ENCODE measurements at places on chromosomes 2 and 18.

GRCh38 chr2:234257859-234258561, 207.5 kb downstream of the SPP2 start:
- DNase-seq = no peak

- DNase-seq = no peak
Observed at GRCh38 chr2:70686577-70687460, 81.2 kb downstream of the ADD2 start.

DNA sequence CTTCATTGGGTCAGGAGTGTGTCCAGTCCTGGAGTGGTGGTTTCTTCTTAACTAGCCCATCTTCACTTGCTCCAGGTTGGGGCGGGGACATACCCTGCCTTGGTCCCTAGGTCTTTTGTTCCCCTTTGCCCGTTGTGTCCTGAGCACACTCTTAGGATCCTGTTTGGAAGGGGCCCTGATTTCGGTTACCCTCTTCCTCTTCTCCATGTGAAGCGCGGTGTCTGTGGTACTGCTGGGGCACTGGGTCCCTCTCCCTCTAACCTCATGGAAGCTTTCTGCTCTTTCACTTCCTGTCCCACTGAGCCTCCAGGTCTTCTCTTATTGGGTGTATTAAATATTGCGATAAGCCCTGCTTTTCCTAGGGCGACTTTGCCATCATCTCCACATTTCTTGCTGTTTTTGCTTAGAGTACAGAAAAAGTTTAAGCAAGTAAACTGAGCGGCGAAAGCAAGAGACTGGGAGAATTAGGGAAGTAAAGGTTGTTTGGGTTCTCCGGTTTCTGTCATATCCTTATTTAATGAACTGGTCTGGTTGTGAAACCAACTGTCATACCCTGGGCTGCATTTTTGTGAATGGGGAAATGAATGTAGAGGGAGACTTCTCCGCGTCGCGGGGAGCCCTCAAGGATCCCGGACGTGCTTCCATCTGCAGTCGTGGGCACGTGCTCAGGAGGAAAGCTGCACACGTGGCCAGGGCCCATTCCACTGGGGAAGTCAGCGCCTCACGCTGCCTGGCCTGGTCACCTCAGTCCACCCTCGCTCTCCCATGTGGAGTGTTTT, 73.8 kb upstream of the B3GNT7 start:
- no peak for DNase-seq

DNA sequence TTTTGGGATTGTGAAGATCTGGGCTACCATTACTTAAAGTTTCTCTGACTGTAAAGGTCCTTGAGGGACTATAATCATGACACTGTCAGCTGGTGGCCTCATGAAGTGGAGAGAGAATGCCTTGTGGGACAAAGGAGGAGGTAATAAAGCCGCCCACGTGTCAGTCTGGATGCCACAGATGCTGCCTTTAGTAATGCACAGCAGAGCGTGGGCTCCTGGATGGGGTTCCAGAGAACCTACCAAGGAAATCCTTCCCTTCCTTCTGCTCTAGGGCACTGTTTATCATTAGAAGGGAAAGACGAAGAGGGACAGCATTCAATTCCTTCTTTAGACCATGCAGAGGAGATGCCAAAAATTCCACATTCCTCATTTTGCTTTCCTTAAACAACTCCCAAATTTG, 63.5 kb downstream of the COL5A2 start:
- DNase-seq = no peak

GRCh38 chr2:45836740-45837139, 185.3 kb downstream of the PRKCE start:
- no peak for DNase-seq

DNA sequence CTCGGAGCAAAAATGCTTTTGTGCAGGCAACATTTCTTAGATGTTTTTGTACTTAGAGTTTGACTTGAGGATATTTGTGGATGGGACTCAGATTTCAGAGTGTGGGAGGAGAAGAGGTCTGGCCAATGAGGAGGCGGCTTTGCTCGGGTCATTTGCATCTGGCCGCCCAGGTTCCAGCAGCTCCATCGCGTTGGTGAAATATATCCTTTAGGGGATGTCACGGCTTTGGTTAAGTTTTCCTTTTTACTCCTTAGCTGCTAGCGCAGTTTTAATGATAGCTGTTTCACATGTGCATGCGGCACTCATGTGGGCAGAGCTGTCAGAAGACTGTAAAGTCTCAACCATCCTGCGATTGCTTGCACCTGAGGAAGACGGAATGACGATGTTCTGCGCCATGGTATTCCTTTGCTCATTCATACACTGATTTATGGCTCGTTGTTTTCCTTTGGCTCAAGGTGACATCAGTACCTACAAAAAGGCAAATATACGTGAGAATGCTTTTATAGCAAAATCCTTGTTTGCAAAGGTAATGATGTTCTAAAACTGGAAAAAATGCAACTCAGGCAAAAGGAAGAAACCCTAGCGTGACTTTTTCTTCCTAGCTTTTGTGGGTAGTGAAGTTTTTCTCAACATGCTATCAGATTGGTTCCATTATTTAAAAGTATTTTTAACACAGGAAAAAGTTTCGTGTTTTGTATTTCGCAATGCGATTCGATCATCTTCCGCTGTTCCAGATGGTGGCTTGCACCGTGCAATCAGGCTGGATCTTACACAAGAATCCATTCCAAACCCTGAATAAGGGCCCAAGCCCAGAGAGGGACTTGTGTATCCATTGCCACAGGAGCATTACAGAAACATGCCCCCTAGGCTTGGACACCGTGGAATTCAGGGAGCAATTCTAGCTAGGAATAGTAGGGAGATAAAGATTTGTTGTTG, 70.5 kb upstream of the ZNF516 start:
- DNase-seq = no peak

- DNase-seq = no peak
Observed at GRCh38 chr2:31810200-31810917, 200.4 kb downstream of the MEMO1 start.

DNA sequence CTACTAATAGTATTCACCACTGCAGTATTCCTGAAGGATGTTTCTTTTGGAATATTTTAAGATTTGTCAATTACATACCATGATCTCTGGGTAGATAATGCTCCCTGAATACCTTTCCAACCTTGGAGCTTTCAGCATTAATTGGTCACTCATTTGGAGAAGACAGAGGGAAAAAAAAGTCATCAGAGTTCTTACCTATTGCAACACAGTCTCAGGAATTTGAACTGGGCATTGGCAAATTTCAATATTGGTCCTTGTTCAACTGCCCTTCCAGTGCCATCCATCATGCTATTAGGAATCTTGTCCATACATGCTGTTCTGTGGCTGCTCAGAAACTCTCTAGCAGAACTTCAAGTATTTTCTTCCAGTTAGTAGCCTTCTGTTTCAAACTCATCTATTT, 83.6 kb upstream of the KCNJ3 start:
- DNase-seq = no peak

- DNase-seq = no peak
Observed at GRCh38 chr18:70089858-70090257, 115.6 kb downstream of the RTTN start.

DNA sequence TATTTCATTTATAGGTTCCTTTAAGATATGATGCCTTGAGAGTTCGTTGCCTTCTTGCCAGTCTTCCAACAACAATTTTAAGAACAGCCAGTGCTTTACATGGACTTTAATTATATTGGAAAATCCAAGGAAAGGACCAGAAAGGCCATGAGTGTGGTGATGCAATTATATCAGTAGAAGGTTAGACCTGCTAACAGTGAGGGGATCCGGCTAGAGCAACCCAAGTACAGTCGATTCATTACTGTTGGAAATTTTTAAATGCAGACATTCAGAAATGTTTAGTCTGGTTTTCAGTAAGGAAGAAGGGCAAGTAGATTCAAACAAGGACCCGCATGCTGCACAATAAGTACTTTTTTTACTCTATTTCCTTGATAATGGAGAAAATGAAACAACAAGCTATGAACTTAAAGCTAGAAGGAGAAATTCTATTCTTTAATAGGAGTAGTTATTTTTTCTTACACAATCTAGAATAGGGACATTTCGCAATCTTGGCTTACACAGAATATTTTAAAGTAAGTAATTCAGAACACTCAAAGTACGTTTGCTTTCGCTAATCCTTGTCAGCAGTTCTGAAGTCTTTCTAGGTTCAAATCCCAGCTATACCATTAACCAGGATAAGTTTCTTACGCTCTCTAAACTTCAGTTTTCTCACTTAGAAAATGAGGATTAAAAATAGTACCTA, 405.5 kb downstream of the MEIS1 start:
- DNase-seq = no peak

- no peak for DNase-seq
Observed at GRCh38 chr2:144663207-144663606, 143.3 kb upstream of the ZEB2 start.

GRCh38 chr2:88351249-88351601, 101.3 kb downstream of the FOXI3 start:
- DNase-seq = no peak

DNA sequence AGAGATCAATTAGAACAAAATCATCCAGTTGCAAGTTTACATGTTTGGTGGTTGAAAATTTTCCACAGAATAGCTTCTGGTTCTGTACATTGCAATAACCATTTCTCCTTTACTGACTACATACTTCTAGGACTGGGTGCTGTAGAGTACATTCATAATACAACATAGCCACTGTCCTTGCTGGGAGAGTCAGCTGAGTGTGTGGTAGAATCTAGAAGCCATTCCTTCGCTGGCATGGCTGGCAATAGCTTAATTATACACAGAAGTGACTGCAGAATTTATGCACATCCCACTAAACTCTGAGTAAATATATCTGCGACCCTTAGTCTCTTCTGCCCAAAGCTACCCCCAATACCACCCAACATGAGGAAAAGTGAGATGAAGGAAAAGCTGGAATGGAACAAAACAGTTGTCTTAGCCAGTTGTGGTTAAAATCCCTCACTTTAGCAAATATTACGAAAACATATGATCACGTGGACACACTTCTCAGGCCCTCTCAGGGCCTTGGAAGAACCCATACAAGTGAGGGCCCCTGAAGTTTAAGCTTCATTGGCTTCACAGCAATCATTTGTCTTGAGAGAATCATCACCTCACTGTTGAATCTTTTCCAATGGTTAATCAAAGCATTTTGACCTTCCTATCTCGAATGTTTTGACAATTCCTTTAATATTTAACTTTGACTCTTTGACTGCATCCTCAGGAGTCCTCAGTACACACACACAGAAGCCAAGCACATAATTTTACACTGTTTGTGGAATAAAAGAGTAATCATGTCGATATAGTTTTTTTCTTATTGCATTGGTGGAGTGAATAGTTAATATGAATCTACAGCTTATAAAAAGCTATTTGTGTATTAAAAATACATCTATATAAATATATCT, 225.1 kb downstream of the ZNF385B start:
- DNase-seq = no peak

- DNase-seq = no peak
Observed at GRCh38 chr2:10224734-10225133, 78.0 kb upstream of the HPCAL1 start.

- no peak for DNase-seq
Observed at GRCh38 chr2:202149936-202150335, 76.9 kb downstream of the KIAA2012 start.

DNA sequence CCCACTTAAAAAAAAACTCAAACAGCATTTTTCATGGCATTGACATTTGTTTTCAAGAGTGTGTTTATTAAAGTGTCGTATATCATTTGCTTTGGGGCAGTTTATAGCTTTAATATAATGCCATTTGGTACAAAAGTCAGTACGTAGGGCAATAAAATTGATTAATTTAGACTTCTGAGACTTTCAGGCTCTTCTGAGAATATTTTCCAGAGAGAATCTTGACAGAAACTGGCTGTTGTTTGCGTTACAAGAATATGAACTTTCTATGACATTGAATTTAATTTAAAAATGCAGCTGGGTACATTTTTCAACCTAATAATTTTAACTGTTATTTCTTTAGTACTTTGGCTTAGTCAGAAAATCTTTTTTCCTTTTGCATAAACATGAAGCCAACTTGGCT, 98.9 kb downstream of the RNF144A start:
- DNase-seq = no peak

DNA sequence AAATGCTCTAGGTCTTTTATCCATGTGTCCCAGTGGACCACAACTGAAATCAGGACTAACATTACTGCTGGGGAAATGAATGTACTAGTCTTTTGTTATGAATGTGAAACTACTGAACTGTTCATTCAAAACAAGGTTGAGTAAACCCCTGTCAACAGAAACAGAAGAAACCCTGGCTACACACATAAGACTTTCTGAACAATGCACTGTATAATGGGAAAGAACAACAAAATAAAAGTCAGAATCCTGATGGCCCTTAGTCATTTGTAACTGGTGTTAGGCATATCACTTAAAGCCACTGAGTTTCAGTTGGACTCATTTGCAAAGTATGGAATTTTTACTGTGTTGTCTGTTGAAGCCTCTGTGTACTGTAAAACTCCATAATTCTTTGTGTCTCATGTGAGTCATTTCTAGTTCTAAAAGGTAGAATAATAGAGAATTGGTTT, 77.0 kb upstream of the UBXN4 start:
- no peak for DNase-seq

GRCh38 chr18:22152093-22152492, 17.3 kb upstream of the GATA6 start:
- DNase-seq = no peak

DNA sequence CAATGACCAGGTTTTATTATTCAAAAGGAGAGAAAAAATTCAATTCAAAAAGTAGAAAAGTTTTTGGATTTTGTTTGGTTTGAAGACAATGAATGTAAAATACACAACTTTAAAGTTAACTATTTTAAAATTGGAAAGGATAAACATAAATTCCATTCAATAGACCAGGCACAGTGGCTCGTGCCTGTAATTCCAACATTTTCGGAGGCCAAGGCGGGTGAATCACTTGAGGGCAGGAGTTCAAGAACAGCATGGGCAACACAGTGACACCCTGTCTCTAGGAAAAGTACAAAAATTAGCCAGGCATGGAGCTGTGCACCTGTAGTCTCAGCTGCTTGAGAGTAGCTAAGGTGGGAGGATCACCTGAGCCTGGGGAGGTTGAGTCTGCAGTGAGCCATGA, 54.7 kb downstream of the SCN9A start:
- no peak for DNase-seq

- no peak for DNase-seq
Observed at GRCh38 chr2:20676353-20677215, 9.6 kb downstream of the GDF7 start.

DNA sequence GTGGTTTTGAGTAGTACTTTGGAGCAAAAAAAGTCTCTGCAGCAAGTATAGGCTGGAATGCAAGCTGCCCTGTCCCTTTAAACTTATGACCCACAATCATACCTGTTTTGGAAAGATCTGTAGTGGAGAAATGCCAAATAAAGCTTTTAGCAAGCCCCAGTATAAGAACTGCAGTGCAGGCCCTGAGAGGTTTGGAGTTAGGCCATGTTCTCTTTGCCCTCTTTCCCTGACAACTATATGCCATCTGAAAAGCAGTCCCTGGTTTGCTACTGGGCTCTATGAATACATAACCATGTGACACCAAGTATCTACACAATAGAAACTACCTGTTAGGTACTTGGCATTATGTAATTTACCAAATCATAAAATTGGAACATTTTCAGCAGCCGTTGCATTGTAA, 267.4 kb upstream of the HNMT start:
- no peak for DNase-seq

Measured in DMS79 treated with DMSO at 0.1 percent for 48 hours (cell line).